ENCODE measurements at places on chromosomes 7 and 10. TPM values are rescaled to one million over a fixed set of nuclear protein-coding genes. Genes with fewer than 3 reads are reported as not detected.

GRCh38 chr7:129798616-129799349 is 154.0 kb downstream of the UBE2H start:
- H3K4me1 ChIP-seq: no peaks in the 10 kb centered on the region
- H3K36me3 ChIP-seq: no peaks in the 10 kb centered on the region
- DNase-seq: no peak
- H3K27ac ChIP-seq: no peak overlapping the region
- H3K27me3 ChIP-seq: peaks cover 8% of the 10 kb centered on the region

- no peaks in the 10 kb centered on the region for H3K36me3 ChIP-seq
- peaks cover 3% of the 10 kb centered on the region for H3K27me3 ChIP-seq
- H3K4me3 ChIP-seq: no peak overlapping the region
- no peak overlapping the region for H3K27ac ChIP-seq
- no peak for DNase-seq
- H3K4me1 ChIP-seq: no peaks in the 10 kb centered on the region
These were observed 17.2 kb upstream of the MYL7 start for GRCh38 chr7:44158096-44158872.

- no peak for DNase-seq
- no peak overlapping the region for H3K27ac ChIP-seq
- no peak overlapping the region for H3K4me3 ChIP-seq
- H3K4me1 ChIP-seq: no peaks in the 10 kb centered on the region
- H3K27me3 ChIP-seq: no peaks in the 10 kb centered on the region
These were observed 43.5 kb downstream of the PRKG1 start for GRCh38 chr10:51117794-51118193.

Gene SLC16A9
- 5.4 TPM for total RNA-seq
